ENCODE measurements at places on chromosomes 5 and 9.

GRCh38 chr5:141762316-141762715, 80.3 kb upstream of the ARAP3 start:
- no peak for DNase-seq

- DNase-seq, result no peak
These were observed 15.3 kb downstream of the MYMK start for GRCh38 chr9:133509179-133510083.

DNA sequence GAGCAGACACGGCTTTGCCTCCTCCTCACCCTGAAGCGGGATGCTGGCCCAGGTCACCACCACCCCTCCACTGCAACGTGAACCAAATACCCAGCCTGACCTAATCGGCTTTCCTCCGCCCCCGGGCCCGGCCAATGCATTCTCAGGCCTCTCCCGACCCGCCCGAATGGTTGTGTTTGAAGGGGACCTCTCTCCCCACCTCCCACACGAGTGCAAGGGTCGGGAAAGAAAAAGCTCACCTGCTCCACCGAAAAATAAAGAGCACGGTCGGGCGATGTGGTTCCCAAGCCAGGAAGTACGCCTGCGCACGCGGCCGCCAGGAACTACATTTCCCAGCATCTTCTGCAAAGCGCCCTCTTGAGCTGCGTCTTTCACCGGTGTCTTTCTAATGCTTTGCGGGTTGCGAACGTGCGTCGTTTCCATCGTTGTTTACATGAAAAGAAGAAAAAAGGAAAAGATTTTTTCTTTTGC, at the start of gene ZNF883:
TSS of gene ZNF883 (minus strand) at position 282 of the 471 bp plus-strand sequence.
- DNase-seq, result peak; percentile 87

DNA sequence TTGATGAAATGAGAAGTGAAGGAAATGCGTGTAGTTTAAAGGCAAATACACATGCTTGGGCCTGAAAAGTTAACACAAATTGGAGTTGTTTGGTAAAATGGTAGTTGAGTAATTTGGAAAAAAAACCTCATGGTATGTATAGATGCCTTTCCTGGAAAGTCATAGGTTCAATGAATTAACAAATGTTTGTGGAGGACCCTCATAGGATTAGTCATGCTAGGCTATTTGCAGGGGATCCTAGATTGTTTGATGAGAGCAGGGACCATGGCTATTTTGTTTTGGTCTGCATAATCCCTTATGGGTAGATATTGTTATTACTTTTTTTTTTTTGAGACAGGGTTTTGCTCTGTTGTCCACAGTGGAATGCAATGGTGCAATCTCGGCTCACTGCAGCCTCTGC, 93.5 kb upstream of the NR3C1 start:
- DNase-seq, result no peak

GRCh38 chr9:120713257-120714087, 798 bp downstream of the MEGF9 start:
- DNase-seq, result peak; percentile 50

GRCh38 chr5:58266402-58266801, 193.5 kb downstream of the PLK2 start:
- DNase-seq, result no peak

DNA sequence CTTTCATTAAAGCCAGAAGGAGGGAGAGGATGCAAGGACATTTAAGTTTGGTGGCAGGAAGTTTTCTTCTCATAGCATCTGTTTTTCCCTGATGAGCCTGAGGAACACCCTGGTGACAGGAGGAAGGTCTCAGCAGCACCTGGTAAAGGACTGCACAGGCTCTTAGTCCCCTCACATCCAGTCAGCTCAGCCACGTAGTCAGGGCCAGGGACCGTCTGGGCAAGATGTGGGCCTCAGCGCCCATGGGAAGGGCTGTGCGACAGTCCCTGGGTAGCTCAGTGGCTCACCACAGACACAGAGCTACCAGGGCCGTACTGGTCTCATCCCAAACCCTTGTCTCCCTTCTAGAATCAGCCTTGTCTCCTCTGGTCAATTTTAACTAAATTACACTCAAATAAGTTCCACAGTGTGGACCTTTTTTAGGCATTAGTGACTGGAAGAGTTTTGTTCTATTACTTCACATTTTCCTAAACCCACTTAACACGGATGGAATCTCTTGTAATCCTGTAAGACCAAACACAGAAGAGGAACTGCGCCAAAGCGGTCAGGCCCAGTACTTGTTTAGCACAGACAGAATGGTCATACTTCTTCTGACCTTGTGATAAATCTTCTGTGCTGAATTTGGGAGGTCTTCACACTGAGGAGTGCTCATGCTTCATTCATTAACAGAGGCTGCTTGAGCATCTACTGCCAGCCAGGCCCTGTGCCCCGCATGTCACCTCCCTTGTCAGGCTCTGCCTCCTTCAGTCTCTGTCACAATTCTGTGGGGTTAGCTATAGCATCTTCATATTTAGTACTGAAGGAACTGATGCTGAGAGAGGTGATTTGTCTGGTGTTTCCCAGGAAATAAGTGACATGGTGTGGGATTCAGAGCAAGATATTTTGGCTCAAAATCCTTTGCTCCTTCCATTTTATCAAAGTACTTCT, 91.4 kb downstream of the ANGPTL2 start:
- DNase-seq, result no peak

DNA sequence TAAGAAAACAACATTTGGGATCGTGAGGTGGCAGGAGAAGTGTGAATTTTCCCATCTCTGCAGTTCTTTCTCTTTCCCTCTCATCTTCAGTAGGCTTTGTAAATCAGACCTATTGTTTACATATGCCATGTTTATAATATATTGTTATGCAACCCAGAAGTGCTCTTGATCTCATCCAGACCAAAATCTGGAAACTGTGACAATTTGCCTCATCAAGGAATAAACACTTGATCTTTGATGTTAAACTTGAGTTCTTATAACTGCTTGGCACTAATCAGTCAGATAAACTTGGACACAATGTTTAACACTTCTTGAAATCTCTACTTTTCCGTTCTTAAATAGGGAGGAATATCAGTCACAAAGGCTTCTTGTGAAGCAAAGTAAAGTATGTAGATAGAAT, 384.7 kb downstream of the DMRT2 start:
- no peak for DNase-seq

GRCh38 chr5:149363936-149364335, 6.1 kb downstream of the PCYOX1L start:
- DNase-seq, result no peak

DNA sequence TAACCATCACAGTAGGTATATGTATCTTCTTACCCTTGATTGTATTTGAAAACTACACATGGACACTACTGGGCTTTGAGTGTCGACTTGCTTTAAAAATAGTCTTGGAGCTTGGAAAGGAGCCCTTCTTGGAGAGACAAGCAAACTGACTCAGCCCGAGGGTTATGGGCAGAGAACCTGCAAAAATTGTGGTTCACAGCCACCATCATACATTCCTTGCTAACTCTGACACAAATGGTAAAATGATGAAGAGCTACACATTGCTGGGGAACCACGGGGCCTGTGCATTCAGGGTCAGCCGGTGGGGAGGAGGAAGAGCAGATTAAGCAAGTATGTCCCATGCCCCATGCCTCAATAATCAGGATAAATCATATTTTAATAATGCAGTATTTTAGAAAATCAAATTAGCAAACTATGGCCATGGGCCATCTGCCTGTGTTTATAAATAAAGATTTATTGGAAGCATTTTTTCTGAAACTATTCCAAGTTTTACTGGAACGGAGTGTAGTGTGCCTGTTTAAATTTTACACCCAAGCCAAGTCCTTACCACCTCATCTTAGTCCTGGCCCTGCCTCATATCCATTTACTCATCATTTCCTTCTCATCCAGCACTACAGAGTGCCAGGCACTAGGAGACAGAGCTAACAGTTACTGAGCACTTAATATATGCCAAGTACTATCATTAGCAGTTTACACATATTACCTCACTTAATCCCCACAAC, 195.7 kb downstream of the PALM2AKAP2 start:
- DNase-seq, result peak; percentile 62
